C1 segment of cervical spinal cord (tissue), 14 donors: ENCODE measurements at places on chromosomes 13 and 19.

DNA sequence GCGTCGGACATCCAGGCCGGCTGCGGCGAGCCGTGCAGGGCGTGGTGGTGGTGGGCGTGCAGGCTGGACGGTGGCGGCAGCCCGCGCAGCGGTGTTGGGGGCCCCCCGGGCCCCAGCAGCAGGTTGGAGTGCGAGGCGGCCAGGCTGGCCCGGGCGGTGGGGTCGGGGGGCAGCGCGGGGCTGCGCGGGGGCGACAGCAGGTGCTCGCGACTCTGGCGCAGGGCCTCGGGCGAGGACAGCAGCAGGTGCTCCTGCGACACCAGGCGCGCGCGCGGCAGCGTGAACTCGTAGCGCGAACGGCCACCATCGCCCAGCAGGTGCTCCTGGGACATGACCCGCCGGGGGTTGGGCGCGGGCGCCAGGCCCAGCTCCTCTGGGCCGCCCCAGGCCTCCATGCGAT is 9.8 kb downstream of the SHISA7 start:
- no peak for DNase-seq

DNA sequence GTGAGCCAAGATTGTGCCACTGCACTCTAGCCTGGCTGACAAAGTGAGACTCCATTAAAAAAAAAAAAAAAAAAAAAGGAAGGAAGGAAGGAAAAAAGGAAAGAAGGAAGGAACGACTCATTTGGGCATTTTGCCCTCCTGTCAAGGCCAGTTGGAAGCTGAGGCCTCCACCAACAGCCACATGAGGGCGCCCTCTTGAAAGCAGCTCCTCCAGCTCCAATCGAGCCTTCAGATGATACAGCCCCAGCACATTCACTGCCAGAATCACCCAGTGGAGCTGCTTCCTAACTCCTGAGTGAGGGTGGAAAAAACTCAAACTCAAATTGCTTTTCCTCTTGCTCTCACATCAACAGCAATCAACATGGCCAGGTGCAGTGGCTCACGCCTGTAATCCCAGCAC is 40.9 kb downstream of the GNG7 start:
- DNase-seq, result no peak

DNA sequence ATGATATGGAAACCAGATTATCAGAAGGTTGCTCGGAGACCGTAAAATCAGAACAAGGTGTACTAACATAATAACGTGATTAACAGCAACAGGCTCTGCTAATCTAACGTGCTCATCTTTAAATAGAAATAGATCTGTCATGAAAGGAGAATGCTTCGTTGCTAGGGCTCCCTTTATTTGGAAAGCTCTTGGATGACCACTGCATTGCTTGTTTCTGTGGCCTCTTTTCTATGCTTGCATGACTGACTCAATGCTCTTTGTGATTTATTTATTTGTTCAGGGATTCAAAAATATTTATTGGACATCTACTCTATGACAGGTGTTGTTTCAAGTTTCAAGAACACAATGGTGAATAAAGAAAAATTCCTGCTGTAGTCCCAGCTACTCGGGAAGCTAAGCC is 22.3 kb upstream of the ZDHHC20 start:
- DNase-seq, result no peak

GRCh38 chr19:33871605-33872004 is 74.9 kb downstream of the KCTD15 start:
- DNase-seq, result no peak

DNA sequence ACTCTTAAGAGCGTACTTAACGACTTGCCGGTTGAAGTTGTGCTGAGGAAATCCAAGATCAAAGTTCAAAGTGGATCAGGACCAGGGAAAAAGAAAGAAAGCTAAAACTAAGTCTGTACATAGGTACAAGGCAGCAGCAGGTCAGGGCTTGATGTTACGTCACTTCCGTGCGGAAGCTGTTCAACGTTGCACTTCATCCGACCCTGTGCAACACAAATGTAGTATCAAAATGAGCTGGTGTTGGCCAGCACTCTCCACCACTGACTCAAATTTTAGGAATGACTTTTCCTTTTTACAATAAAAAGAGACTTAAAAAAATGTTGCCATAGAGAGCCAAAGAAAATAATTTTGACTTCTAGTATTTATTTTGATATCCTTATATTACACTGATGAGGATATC is 1315.4 kb downstream of the EFNB2 start:
- DNase-seq, result no peak

DNA sequence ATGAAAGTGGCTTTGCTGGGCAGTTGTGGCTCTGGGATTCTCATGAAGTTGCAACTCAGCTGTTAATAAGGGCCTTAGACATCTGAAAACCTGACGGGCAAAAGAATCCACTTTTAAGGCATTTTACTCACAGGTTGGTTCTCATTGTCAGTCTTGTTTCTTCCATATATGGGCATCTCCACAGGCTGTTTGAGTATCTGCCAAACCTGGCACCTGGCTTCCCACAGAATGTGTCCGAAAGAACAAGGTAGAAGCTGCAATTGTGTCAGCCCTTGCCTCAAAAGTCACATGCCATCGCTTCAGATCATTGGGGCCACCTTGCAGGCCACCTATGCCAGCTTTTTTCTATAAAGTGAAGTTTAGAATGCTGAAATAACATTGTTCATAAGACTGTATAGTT is 102.4 kb downstream of the KCTD12 start:
- no peak for DNase-seq

- no peak for DNase-seq
Observed at GRCh38 chr13:46382224-46382623, 4.8 kb downstream of the RUBCNL start.

DNA sequence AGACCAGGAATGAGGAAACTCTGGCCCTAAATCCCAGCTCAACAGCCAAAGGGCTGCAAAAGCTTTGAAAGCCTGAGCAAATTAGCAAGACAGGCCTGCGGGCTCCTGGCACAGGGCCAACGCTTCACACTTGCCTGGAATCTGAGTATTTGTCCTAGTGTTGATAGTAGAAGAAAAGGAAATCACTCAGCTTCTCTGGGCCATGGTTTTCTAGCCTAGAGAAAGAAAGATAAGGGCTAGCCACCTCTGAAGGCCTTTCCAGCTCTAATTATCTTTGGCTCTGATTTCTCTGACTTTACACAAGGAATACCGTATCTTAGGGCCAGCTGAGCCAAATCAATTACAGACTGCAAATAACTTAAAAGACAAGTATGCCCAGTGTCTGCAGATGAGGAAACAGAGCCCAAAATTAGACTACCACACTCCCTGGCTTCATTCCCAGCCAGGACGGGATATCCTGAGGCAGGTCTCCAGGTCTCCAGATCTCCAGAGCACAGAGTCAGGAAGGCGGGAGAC is 69.6 kb downstream of the STK24 start:
- no peak for DNase-seq

- no peak for DNase-seq
Observed at GRCh38 chr19:18320865-18321733, 1.8 kb downstream of the LSM4 start.
